NCI-H748 treated with DMSO at 0.1 percent for 48 hours (cell line): ENCODE measurements at places on chromosomes 13 and 19.

- DNase-seq = no peak
Measured at GRCh38 chr19:49554701-49555181, 25.6 kb downstream of the NOSIP start.

DNA sequence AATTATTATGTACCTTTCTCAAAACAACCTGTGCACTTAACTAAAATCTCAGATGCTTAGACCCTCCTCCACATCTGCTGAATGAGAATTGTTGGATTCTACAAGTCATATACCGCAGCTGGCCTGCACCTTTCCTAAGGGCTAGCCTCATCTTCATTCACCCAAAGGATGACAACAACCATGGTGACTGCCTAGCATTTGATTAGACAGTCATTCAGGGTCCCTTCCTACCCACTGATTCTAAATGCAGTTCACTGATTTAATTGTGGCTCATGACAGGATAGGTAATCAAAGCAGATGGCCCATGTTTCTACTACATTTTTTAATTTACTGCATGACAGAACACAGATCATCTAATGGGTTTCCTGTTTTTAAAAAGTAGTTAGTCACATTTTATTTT lies 551.9 kb upstream of the SLC10A2 start:
- DNase-seq = no peak

GRCh38 chr13:32447894-32448623 lies 20.1 kb upstream of the N4BP2L1 start:
- DNase-seq = no peak

- DNase-seq = peak; percentile 80
Measured at GRCh38 chr19:38851622-38852230, 1.9 kb upstream of the HNRNPL start.

GRCh38 chr19:9130965-9131364 lies 4.2 kb upstream of the OR7G3 start:
- DNase-seq = no peak

GRCh38 chr13:51912511-51913225 lies 50.9 kb downstream of the CCDC70 start:
- DNase-seq = no peak

DNA sequence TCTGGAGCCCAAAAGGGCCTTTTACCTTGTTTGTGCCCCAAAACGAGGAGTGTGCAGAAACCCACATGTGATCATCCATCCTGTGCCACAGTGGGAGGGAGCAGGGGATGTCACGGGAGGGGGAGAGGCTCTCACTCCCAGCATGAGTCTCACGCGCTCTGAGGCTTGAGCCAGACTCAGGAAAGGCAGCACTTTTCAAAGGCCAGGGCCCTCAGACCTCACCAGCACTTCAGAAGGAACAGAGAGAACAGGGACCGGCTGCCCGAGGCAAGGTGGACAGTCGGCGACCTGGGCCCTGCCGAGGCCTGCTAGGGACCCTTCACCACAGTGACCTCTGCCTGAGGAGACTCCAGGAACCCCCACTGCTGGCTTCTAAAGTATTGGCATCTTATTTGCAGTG lies 71.7 kb upstream of the WASF3 start:
- DNase-seq = no peak

DNA sequence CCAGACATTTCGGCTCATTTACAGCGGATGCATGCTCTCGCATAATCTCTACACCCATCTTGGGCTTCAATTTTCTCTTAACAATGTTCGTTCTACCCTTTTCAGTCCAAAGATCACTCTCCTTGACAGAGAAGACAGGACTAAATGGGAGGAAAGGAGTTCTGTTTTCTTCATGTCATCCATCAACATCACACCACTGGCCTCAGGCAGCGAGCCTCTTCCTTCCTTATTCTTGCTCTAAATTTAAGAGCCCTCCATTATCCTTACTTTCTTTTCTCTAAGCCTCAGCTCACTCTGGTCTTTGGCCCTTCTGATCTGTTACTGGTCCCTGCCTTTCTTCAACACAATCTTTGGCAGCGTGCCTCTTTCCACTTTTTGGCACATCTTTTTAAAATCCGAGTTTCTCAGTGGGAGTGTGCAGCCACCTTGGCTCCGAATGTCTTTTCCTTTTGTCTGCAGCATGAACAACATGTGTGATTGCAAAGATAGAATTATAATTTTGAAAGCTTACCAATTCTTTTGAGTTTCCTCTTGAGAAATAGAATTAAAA lies 98.7 kb downstream of the FAM216B start:
- DNase-seq = no peak

GRCh38 chr19:51417107-51417809 lies at the start of gene SIGLEC10:
Gene SIGLEC10, minus strand, starts transcription at chr19:51417642. Its CDS starts 61 bp downstream, at chr19:51417581.
- DNase-seq = no peak
